GM23338 (cell line): ENCODE measurements at places on chromosomes 11 and 22. TPM values are rescaled to one million over a fixed set of nuclear protein-coding genes. Genes with fewer than 3 reads are reported as not detected.

- H3K27me3 ChIP-seq = no peaks in the 10 kb centered on the region
- no peaks in the 10 kb centered on the region for H3K36me3 ChIP-seq
- no peaks in the 10 kb centered on the region for H3K4me1 ChIP-seq
- H3K27ac ChIP-seq = no peak overlapping the region
- no peak for DNase-seq
Observed at GRCh38 chr22:30169002-30169401, 77.6 kb downstream of the LIF start.

Gene PPME1
- 29.6 and 32.1 TPM in 2 replicates for polyA plus RNA-seq

Gene CALCA
- 2.0 and 2.5 TPM in 2 replicates for polyA plus RNA-seq

GRCh38 chr11:130131961-130132850 is 27.4 kb upstream of the ST14 start:
- H3K4me3 ChIP-seq = no peak overlapping the region
- peak overlapping the region; percentile 23; the same call in 1 of the 2 replicates for H3K27ac ChIP-seq
- H3K36me3 ChIP-seq = peaks cover 60% of the 10 kb centered on the region
- peak; percentile 87 for DNase-seq
- H3K4me1 ChIP-seq = no peaks in the 10 kb centered on the region

- no peak for DNase-seq
- H3K27ac ChIP-seq = no peak overlapping the region
- no peaks in the 10 kb centered on the region for H3K36me3 ChIP-seq
- H3K4me3 ChIP-seq = no peak overlapping the region
Observed at GRCh38 chr11:1665313-1665712, 31.7 kb upstream of the KRTAP5-6 start.

DNA sequence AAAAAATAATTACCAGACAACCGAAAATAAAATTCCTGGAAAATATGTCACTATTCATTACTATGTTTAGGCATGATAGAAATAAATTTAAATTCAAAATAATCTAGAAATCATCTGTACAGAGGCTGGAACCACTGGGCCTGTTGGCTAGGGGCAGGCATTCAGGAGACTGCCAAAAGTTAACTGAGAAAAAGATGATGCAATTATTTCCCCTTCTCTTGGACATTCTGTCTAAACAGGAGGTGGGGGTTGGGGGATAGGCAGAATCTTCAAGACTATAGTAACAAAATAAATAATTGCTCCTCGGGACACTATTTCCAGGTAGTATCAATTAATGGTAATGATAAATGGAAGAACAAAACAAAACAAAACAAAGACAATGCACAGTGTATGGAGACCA is 14.1 kb downstream of the BTBD10 start:
- H3K27ac ChIP-seq = no peak overlapping the region
- H3K4me3 ChIP-seq = no peak overlapping the region
- H3K4me1 ChIP-seq = peaks cover 21% of the 10 kb centered on the region
- no peaks in the 10 kb centered on the region for H3K27me3 ChIP-seq

DNA sequence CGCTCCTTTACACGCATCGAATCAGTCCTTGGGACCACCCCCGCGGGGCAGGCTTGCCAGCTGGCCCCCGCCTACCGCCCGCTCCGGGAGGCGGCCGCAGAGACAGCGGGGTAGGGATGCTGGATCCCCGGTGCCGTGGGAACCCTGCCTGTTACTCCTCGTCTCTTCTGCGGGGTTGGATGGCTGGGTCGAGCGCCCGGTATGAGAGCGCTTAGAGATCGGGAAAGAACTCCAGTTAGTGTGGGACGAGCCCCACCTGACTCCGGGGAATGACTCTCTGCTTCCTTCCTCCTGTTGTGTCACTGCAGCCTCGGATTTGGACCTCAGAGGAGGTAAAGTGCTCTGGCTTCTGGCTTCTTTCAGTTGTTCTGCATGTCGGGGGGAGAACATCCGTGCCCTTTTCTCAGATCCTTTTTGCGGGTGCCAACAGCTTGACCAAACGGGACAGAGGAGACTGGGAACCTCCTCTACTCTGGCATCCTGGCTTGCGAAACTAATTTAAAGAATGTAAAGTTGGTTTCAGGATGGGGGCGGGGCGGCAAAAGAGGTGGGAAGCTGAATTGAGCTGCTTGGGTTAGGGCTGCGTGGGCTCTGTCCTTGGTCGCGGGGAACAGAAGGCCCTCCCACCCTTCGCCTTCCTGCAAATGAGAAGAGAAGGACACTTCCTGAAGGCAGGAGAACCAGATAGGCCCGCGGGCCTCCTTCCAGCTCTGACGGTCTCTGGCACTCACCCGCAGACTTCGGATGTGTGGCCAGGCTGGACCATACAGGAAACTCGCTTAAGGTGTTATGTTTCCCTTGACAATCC is 938 bp downstream of the LAYN start:
- peak; percentile 78 for DNase-seq
- no peak overlapping the region for H3K27ac ChIP-seq
- H3K27me3 ChIP-seq = peaks cover 59% of the 10 kb centered on the region
- H3K4me1 ChIP-seq = peaks cover 20% of the 10 kb centered on the region
- H3K36me3 ChIP-seq = no peaks in the 10 kb centered on the region
- peak overlapping the region; percentile 89 for H3K4me3 ChIP-seq

DNA sequence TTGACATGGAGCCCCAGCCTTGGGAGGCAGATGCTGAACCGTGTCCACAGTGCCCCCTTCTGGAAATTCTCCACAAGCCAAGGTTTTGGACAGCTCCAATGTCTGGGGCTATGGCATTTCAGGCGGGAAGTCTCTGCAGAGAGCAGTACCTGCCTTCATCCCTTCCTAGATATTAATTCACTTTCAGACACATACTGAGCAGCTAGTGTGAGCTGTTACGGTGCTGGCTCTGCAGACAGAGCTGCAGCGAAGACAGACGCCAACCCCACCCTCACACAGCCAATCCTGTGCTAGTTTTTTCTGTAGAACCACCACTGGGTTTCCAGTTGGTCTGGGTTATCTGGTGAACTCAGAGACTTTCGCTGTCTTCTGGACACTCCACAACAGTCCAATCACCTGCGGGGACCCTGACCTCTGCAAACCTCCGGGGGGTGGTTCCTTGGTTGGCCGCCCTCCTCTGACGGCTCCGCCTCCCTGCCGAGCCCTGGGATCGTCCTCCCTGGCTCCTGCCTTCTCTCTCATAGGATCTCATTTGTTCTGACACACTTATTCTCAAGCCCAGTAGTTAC is 9.1 kb downstream of the LMF2 start:
- H3K27me3 ChIP-seq = no peaks in the 10 kb centered on the region
- H3K4me3 ChIP-seq = no peak overlapping the region
- H3K27ac ChIP-seq = no peak overlapping the region
- no peaks in the 10 kb centered on the region for H3K36me3 ChIP-seq
- peak; percentile 91 for DNase-seq

- H3K36me3 ChIP-seq = no peaks in the 10 kb centered on the region
- H3K27me3 ChIP-seq = no peaks in the 10 kb centered on the region
- peak within 1 kb of the TSS; percentile 28; the same call in 1 of the 2 replicates for H3K4me3 ChIP-seq
- no peak within 1 kb of the TSS for H3K27ac ChIP-seq
- H3K4me1 ChIP-seq = peaks cover 7% of the 10 kb centered on the region; the same call in 1 of the 2 replicates
Observed at GRCh38 chr22:37244114-37244921, at the start of gene RAC2. Gene RAC2 (minus strand): TSS chr22:37244269. CDS start chr22:37244148, 121 bp downstream.

Gene LMNTD2
- 1.9 and 2.1 TPM in 2 replicates for polyA plus RNA-seq

Gene ADM2
- 3.3 and 3.5 TPM in 2 replicates for polyA plus RNA-seq

- no peaks in the 10 kb centered on the region for H3K36me3 ChIP-seq
- H3K4me1 ChIP-seq = peaks cover 9% of the 10 kb centered on the region; the same call in 1 of the 2 replicates
- no peak for DNase-seq
- H3K27me3 ChIP-seq = no peaks in the 10 kb centered on the region
Observed at GRCh38 chr11:3222003-3222855, 3.6 kb upstream of the MRGPRG start.

DNA sequence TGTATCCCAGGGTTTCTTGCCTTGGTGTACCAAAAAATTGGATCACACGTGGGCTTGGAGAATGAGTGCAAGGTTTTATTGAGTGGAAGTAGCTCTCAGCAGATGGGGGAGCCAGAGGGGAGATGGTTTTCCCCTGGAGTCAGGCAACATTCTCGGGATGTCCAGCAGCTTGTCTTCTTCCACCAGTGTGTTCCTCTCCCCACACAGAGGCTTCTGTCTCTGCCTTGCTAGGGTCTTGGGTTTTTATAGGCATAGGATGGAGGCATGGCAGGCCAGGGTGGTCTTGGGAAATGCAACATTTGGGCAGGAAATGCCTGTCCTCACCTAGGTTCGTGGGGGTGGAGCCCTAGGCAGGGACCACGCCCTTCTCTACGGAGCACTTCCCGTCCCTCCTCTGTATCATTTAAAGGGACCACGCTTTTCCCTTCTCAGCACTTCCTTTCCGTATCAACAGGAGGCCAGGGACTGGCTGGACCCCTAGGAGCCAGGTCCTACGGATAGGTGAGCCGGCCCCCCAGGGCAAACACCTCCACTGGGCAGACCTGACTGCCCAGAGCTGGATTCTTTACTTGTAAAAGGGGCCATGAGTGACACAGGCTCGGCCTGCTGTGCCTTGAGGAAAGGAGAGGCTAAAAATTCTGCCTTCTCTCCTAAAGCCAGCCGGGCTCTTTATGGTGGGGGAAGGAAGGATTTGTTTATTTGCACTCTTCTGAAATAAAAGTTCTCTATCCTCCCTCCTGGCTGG is 55.3 kb upstream of the CCDC188 start:
- no peak overlapping the region for H3K27ac ChIP-seq
- no peaks in the 10 kb centered on the region for H3K36me3 ChIP-seq
- no peak overlapping the region for H3K4me3 ChIP-seq
- DNase-seq = peak; percentile 70
- no peaks in the 10 kb centered on the region for H3K27me3 ChIP-seq

DNA sequence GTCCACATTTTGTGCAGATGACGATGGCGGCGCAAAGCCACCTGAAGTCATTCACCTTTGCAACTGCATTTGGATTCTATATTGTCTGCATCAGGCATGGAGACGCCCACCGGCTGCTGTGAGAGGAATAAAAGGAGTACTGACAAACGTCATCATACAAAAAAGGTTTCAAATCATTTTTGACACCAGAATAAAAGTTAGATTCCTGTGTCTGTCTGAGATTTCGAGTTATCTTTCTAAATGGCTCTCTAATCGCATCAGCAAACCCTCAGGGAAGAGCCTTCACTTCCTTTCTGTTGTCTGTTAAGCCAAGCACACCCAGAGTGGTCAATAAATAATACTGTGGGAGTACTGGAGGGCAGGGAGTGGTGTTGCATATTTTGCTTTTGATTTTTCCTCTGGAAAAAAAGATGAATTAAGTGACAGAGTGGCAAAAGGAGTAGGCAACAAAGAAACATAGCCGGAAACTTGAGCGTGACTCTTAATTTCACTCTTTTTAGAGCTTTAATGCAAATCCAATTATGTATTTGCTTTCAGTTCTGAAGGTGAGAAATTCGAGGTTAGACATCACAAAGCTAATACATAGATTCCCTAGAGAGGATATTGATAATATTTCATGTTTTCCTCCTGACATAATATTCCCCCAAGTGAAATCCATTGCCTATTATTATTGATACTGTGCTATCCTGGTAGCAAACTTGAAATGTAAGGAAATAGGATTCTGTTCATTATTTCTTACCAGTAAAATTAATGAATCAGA is 150.8 kb upstream of the MTMR2 start:
- no peak overlapping the region for H3K4me3 ChIP-seq
- peaks cover 15% of the 10 kb centered on the region for H3K4me1 ChIP-seq
- DNase-seq = no peak
- H3K27ac ChIP-seq = peak overlapping the region; percentile 17; the same call in 1 of the 2 replicates

GRCh38 chr11:16814410-16815046 is 76.1 kb downstream of the C11orf58 start:
- no peak overlapping the region for H3K27ac ChIP-seq
- no peaks in the 10 kb centered on the region for H3K36me3 ChIP-seq
- no peaks in the 10 kb centered on the region for H3K27me3 ChIP-seq
- H3K4me3 ChIP-seq = no peak overlapping the region
- no peak for DNase-seq

Gene PATE2
- polyA plus RNA-seq = 0.14 and 0.16 TPM in 2 replicates
